SHP77 treated with DMSO at 0.1 percent for 48 hours (cell line): ENCODE measurements at places on chromosomes 11 and 22.

DNA sequence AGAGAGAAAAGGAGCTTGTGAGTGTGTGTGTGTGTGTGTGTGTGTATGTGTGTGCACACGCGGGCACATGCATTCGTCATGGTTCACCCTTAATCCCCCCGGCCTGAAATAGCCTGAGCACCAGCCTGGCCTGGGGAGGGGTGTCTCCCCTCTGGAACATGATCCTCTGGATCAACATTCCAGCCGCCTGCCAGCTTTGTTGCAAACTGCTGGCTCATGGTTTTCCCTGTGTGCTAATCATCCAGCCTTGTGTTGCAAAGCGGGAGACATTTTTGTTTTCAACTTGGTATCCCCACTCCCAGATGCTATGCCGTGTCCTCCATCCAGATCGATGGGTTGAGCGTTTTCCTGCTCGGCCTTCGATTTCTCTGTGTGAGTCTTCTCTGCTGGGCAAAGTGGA is 94.3 kb downstream of the FEZ1 start:
- no peak for DNase-seq

DNA sequence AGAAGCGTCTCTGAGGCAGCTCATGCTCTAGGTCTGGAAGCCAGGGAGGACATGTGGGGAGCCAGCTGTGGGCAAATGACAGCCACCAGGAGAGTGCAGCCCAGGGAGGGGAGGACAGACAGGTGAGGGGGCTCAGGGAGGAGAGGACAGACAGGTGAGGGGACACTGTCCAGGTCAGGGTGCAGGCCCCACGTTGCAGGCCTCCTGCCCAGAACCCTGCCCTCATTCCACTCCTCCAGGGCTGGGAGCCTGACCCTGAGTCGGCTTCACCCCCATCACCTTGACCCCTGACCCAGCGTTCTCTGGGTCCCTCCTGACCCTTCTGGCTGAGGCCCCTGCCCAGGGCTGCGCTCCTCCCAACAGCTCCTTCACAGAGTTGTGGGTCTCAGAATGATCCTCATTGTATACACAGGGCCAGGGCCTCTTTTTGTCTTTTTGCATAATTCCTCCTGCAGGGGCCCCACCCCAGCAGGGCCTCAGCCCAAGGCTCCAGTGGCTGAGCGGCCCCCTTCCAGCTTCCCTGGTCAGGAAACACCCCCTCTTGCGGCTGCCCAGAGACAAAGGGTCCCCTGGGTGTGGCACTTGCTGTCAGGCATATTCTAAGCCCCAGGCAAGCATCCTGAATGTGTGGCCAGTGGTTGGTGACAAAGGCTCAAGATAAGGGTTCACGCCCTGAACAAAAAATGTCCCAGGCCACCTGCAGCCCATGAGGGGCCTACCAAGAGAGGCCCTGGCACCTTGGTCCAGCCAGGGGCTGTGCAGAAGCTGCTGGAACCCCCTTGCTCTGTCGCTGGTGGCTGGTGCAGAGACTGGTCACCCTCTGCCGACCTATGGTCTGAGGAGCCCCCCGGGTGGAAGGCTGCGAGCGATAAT is 853.0 kb downstream of the BRD1 start:
- DNase-seq: no peak

DNA sequence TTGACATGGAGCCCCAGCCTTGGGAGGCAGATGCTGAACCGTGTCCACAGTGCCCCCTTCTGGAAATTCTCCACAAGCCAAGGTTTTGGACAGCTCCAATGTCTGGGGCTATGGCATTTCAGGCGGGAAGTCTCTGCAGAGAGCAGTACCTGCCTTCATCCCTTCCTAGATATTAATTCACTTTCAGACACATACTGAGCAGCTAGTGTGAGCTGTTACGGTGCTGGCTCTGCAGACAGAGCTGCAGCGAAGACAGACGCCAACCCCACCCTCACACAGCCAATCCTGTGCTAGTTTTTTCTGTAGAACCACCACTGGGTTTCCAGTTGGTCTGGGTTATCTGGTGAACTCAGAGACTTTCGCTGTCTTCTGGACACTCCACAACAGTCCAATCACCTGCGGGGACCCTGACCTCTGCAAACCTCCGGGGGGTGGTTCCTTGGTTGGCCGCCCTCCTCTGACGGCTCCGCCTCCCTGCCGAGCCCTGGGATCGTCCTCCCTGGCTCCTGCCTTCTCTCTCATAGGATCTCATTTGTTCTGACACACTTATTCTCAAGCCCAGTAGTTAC is 9.1 kb downstream of the LMF2 start:
- DNase-seq: peak; percentile 68

- no peak for DNase-seq
These were observed 18.1 kb upstream of the RFPL2 start for GRCh38 chr22:32222991-32223390.

GRCh38 chr11:134486106-134486505 is 74.1 kb upstream of the B3GAT1 start:
- DNase-seq: no peak

DNA sequence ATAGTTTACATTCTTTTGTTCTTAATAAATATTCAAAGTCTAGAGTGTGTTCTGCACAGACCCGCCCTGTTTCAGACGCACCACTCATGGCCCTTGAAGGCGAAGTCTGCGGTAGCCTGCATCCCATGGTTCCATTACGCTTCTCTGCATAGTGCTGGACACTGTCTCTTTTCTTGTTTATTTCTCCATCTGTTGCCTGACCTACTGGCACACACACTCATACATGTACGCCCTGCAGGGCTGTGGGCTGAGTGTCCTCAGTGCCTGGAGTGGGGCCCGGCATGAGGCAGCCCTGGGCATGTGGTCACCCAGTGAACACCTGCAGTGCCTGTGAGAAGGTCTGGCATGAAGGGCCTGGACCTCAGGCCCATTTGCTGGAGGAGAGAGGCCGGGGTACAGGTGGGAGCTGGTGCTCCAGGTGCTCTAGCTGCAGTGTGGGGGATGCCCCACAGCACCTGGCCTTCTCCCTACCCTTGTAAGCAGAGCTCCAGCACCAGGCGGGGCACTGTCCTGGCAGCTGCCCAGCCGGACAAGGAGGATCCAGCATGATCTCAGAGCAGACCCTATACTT is 404.1 kb downstream of the TBC1D22A start:
- no peak for DNase-seq

- DNase-seq: no peak
These were observed 74.1 kb upstream of the AMPD3 start for GRCh38 chr11:10380921-10381320.

DNA sequence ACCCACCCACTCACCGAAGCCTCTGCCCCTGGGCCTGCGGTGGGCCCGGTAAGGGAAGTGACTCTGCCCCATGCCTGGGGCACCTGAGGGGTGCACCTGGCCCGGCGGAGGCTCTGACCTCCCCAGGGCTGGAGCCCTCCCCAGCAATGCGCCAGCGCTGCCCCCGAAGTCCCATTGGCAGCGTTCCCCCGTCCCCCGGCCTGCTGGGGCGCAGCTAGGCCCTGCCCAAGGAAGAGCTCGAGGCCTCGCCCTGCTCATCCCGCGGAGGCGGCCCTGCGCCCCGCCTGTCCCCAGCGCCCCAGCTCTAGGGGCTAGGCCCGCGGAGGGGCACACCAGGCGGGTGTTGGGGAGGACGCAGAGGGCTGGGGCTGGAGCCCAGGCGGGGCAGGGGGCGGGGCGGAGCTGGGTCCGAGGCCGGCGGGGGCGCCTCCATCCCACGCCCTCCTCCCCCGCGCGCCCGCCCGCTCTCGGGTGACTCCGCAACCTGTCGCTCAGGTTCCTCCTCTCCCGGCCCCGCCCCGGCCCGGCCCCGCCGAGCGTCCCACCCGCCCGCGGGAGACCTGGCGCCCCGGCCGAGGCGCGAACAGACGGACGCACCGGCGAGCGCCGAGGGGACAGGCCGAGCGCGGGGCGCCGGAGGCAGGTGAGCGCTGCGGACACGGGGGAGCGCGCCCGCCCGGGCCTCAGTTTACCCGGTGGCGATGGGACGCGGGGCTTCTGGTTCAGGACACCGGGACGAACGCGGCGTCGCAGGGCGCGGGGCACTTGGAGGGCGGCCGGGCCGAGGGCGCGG is at the start of gene EPS8L2:
TSS of gene EPS8L2 (plus strand) at position 586 of the 793 bp plus-strand sequence. CDS start 3,177 bp downstream, outside the sequence.
- no peak for DNase-seq

DNA sequence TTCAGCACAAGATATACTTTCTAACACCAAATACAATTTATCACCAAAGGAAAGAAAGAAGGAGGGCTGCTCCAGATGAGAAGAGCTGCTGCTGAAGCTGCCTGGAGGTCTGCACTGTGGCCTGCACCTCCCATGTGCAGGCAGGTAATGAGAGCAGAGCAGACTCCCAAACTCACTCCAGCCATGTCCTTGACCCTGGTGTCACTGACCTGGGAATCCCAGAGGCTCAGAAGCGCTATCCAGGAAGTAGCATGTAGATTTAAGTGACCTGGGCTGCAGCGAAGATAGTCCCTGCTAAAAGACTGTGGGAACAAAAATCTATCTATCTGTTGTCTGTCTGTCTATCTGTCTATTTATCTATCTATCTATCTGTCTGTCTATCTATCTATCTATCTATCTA is 816.3 kb downstream of the OPCML start:
- DNase-seq: no peak

DNA sequence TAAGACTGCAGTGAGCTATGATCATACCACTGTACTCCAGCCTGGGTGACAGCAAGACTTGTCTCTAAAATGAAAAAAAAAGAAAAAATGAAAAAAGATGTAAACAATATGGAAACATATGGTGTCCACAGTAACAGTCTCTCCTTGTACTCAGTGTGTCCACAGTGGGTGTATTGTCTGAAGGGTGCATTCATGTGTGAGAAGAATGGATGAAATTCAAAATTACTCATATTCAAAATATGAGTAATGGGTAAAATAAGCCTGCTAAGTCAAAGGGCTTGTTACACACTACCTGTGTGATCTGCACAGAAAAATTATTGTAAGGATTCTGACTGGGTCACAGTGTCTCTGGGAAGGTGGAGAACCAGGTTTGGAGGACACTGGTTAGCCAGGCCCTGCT is 26.9 kb downstream of the PPFIA1 start:
- no peak for DNase-seq

DNA sequence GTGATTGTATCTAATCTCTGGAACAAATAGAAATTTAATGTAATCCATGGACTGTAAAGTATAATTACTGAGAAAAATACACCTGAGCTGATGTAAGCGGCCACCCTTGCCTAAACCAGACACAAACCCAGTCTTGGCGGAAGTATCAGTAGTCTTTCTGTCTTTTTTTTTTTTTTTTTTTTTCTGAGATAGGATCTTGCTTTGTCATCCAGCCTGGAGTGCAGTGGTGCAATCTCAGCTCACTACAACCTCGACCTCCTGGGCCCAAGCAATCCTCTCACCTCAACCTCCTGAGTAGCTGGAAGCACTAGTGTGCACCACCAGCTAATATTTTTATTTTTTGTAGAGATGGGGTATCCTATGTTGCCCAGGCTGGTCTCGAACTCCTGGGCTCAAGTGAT is 5.5 kb upstream of the CXCR5 start:
- DNase-seq: no peak

- DNase-seq: peak; percentile 31
These were observed 31.6 kb upstream of the JAM3 start for GRCh38 chr11:134037046-134037908.

DNA sequence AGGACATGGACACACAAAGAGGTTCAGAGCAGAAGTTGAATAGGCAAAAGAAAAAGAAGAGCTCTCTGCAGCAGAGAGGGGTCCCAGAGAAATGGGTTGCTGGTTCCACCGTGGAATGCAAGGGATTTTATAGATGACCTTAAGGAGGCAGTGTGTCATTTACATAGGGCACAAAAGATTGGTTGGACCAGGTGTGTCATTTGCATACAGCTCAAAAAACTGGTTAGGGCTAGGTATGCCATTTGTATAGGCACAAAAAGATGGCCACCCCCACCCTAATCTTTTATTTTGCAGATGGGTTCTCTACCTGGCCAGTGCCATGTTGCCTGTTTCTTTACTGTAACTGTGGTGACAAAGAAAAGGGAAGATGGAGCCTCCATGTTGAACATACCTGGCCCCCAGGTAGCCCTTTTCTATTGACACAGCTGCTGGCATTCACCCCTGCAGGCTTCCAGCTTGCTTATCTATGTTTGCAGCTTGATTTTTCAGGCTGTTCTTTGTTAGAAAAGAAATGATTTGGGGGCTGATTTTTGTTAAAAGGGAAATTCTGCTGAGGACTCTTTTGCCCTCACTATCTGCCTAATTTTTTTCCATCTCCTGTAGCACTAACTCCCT is 3.1 kb upstream of the CAVIN3 start:
- DNase-seq: no peak

GRCh38 chr22:18994701-18995326 is 58.7 kb upstream of the PRODH start:
- DNase-seq: no peak

- no peak for DNase-seq
These were observed 97.8 kb downstream of the MYO18B start for GRCh38 chr22:25839755-25840154.

DNA sequence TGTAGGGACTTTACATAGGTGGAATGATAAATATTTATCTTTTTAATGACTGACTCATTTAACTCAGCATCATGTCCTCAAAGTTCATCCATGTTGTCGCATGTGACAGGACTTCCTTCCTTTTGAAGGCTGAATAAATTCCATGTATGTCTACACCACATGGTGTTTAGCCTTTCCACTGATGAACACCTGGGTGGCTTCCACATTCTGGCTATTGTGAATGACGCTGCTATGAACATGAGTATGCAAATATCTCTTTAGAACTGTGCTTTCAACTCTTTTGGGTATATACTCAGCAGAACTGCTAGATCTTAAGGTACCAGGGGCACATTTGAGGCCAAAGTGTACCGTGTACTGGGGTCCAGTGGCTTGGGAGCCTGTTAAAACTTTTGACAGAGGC is 24.1 kb downstream of the LARGE1 start:
- no peak for DNase-seq

GRCh38 chr11:104402812-104403521 is 239.0 kb upstream of the PDGFD start:
- DNase-seq: no peak

DNA sequence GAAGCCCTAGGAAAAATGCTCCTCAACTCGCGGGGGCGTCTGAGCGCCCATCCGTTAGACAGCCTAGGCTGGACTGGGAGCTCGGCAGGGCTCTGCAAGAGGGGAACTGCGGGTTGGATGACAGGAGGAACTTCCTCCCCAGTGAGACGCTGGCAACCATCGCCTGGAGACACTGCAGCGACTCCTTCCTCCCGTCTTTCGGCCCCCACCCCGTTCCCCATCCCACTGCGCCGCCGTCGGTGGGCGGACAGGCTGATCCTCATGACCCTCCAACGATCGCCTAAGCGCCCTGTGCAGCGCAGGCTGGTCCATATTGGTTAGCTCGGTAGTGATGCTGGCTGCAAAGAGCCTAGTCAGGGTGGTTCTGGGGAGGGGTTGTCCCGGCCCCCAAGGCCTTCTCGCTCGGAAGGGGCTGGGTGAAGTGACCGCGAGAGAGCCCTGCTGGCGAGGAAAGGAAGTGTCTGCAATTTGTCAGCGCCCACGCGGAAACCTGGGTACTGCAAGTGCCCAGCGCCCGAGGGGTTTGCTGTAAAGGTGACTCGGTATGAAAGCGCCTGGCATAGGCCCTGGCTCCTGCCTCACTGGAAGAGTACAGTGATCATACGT is 638 bp downstream of the NRGN start:
- no peak for DNase-seq
